ENCODE measurements at places on chromosomes 4 and X. TPM values are rescaled to one million over a fixed set of nuclear protein-coding genes. Genes with fewer than 3 reads are reported as not detected.

Gene CSN3
- not detected for polyA plus RNA-seq

Gene SYNPO2
- 0.24 TPM for polyA plus RNA-seq

Gene PPBP
- polyA plus RNA-seq: 91.9 TPM

Gene EREG
- 0.32 TPM for polyA plus RNA-seq

Gene PCDH19
- polyA plus RNA-seq: not detected

Gene EPHA5
- polyA plus RNA-seq: not detected

Gene EDA2R
- polyA plus RNA-seq: 0.22 TPM

Gene HSFX4
- not detected for polyA plus RNA-seq

Gene LNX1
- polyA plus RNA-seq: 0.49 TPM

Gene KCNE5
- polyA plus RNA-seq: not detected

Gene TCP11X1
- not detected for polyA plus RNA-seq

Gene UBL4A
- polyA plus RNA-seq: 31.3 TPM

Gene SPOCK3
- not detected for polyA plus RNA-seq

Gene EIF2S3
- 126 TPM for polyA plus RNA-seq

Gene GPR50
- polyA plus RNA-seq: not detected

Gene ADH1B
- not detected for polyA plus RNA-seq

Gene SSX3
- polyA plus RNA-seq: not detected

Gene PITX2
- polyA plus RNA-seq: not detected

Gene USP26
- not detected for polyA plus RNA-seq

Gene SAT1
- polyA plus RNA-seq: 125 TPM

Gene TLR10
- polyA plus RNA-seq: 107 TPM

Gene NIPAL1
- not detected for polyA plus RNA-seq

Gene RHOXF1
- not detected for polyA plus RNA-seq

Gene PGRMC1
- 11.5 TPM for polyA plus RNA-seq

Gene ABCE1
- 57.1 TPM for polyA plus RNA-seq

Gene POLN
- 0.73 TPM for polyA plus RNA-seq

Gene NSG1
- 0.14 TPM for polyA plus RNA-seq
